ENCODE measurements at places on chromosomes 13 and 19.
A peak's percentile ranks its signal among the peaks of the same experiment; 100 is the strongest.

- DNase-seq, result no peak
These were observed 298.3 kb downstream of the DIAPH3 start for GRCh38 chr13:59865398-59865797.

GRCh38 chr19:1747285-1748114, 5.8 kb upstream of the ONECUT3 start:
- peak; percentile 98 for DNase-seq

GRCh38 chr13:26557051-26557392, 461 bp upstream of the WASF3 start:
- DNase-seq, result no peak

- no peak for DNase-seq
These were observed 284.8 kb upstream of the SOX21 start for GRCh38 chr13:94997126-94997525.

- no peak for DNase-seq
These were observed 494.8 kb upstream of the SLITRK1 start for GRCh38 chr13:84377106-84377505.

GRCh38 chr13:27229642-27230041, 21.7 kb upstream of the RPL21 start:
- DNase-seq, result no peak

GRCh38 chr13:85287528-85287927, 511.7 kb downstream of the SLITRK6 start:
- DNase-seq, result no peak

DNA sequence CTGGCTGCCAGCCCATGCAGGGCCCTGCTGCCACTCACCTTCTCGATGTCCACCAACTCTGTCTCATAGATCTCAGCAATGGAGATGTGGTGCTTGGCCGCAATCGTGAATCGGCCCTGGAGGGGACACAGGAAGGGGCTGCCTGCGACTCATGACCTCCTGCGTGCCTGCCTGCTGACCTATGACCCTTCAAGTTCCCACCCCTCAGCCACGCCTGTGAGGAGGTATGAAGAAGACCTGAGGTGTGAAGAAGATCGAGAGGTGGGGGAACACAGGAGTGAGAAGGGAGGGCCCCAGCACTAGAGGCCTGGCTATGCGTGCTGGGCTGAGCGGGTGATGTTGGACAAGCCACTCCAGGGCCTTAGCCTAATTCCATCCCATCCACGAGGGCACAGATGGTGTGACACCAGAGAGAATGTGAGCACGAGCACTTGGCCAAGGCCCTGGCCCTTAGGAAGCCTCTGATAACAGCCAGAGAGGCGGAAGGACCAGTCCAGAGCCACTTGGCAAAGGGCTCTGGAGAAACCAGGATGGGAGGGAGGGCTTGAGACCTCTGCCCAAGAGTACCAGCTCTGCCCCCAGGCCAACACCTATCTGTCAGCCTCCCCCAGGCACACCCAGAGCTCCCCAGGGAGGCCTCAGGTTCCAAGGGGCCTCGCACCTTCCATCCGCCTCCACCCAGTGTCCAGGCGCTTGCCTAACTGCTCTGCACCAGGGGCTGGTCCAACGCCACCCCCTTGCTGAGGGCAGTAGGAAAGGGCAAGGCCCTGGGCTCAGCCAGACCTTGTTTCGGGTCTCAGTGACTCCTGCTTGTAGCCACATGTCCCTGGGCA, 9.6 kb upstream of the KPTN start:
- no peak for DNase-seq

GRCh38 chr19:55519451-55520311, 17.3 kb downstream of the SBK2 start:
- peak; percentile 72 for DNase-seq

DNA sequence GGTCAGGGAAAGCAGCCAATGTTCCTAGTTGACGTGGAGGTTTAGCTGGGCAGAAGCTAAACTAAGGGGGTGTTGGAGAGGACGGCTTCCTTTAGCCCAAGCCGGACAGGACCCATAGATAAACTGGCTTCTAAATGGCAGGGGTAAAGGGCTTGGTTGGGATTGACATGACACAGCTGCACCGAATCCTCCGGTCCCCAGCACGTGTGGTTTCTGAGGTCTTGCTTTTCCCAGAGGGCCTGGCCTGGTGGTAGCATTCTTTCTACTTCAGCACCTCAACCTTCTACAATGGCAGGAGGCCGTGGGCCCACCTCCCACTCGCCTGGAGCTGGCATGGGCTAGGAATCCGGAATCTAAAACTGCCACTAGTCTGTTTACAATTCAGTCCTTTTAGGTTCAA, 163.0 kb downstream of the FGF9 start:
- DNase-seq, result no peak

DNA sequence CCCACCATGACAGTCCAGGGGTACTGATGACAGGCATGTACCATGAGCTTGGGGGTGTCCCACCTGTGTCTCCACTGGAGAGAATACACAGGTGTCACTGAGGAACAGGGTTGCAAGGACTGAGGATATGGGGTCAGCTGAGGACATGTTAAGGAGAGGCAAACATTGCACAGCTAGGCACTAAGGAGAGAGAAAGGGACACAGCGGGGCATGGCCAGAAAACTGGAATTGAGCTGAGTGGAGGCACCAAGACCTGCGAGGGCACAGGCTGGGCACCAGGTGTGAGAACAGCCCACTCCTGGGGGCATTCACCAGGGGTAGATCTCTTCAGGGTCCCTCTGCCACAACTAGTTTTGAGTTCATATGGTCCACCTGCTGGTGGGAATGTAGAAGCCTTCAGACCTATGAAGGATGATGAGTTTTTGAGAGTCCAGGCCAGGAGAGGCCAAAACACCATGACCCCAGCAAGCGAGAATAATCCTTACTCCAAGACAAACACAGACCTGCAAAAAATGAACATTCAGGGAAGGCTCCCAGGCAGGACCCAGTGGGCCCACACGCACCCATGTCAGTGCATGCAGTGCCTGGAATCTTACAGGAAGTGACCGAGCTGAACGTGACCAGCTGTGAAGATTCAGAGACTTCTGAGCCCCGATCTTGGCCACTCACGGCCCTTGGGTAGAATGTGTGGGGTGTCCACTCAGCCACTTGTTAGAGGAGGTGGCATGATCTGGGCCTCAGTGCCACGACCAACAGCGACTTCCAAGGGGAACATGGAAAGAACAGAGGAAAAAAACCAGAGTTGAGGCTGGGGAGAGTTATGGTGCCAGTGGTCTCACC, 1.4 kb upstream of the ZNF584 start:
- DNase-seq, result no peak

DNA sequence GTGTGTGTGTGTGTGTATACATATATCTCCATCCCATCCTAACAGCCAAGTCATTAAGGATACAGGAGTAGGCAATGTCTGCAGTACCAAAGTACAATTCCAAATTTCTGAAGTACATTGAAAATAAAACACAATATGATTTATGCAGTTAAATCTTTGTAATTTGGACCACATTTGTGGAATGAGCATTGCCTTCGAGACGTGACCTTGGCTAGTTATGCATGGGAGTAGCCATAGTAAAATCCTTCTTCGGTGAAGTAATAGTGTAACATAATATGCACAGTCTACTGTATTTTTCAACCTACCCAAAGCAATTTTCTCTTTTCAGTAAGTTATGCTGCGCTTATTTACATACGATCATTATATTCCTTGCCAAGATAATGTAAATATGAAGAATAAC, 665.7 kb upstream of the GPC6 start:
- DNase-seq, result no peak

DNA sequence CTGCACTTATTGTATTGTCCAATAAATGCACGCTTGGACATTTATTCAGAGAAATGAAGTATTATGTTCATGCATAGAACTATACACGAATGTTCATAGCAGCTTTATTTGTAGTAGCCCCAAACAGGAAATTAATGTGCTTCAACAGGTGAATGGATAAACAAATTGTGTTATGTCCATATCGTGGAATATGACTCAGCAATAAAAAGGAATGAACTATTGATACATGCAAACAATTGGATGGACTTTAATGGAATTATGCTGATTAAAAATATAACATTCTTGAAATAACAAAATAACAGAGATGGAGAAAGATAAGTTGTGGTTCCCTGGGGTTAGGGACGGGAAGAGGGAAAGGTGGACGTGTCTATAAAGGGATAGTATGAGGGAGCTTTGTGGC, 65.9 kb downstream of the GPC5 start:
- no peak for DNase-seq
